ENCODE measurements at places on chromosomes 2 and 18.

- no peak for DNase-seq
Observed at GRCh38 chr2:128368437-128369107, 49.9 kb upstream of the HS6ST1 start.

DNA sequence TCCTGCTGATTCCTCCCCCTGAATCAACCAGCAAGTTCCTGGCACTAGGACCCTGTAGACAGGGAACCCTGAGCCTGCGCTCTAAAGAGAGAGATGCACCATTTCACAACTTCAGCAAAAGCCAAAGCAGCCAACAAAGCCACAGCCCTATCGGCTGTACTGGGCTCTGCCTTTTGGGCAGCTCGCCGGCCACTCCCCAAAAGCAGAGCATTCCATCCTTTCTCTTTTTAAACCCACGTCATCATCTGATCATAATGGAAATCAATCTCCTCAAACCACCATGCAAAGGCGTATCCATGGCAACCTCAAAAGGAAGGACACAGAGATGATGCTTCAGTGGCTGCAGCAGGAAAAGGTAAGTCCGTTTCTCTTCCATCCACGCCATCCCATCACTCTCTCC is 5.3 kb upstream of the DCTN1 start:
- DNase-seq: no peak

GRCh38 chr2:83323038-83323437 is 1136.0 kb downstream of the SUCLG1 start:
- no peak for DNase-seq

GRCh38 chr2:207317378-207317984 is 151.7 kb upstream of the KLF7 start:
- DNase-seq: no peak

- DNase-seq: no peak
Observed at GRCh38 chr2:137865954-137866540, 98.2 kb upstream of the HNMT start.

GRCh38 chr2:3639015-3639630 is 18.9 kb upstream of the ALLC start:
- no peak for DNase-seq

DNA sequence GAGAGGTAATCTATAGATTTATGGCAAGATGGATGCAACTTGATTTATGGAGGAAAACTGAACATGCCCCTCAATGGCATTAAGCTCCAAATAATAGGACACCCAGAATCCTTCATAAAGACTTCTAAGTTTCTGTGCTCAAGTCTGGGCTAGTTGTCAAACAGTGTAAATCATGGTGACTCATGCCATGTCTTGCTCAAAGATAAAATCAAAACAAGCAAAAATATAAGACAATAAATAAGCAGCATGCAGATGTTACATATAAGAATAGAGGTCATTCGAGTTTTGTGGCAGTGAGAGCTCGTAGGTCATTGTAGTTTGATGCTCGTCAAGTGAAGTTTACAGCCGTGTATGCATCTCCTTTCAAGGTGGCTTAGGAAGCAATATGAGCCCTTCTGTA is 403.2 kb downstream of the THSD7B start:
- DNase-seq: no peak

DNA sequence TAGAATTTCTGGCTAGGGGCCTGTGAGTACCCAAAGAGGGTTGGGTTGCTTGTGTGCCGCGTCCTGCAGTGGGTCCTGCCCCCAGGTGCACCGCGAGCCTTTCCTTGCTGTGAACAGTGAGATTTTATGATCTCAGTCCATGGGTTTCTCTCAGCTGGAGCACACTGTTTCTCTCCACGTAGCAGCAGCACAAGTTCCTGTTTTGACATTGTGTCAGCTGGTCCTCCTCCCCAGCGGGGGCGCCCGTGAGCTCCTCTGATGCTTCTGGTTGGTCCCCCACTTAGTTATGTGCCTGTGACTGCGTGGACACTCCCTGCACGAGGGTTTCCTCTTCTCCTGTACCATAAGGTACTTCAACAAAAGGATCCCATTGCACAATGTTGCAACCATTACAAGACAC is 29.8 kb downstream of the TSHZ1 start:
- DNase-seq: no peak

DNA sequence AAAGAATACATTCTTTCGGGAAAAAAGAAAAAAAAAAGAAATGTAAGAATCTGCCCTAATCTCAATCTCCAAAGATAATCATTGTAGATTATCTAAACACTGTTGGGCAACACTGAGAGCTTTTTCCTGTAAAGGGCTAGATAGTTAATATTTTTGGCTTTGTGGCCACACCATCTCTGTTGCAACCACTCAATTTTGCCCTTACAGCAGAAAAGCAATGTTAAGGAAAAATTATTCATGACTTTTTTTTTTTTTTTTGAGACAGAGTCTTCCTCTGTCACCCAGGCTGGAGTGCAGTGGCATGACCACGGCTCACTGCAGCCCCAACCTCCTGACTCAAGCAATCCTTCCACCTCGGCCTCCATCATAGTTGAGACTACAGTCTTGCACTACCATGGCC is 17.3 kb upstream of the FZD5 start:
- DNase-seq: no peak

- DNase-seq: no peak
Observed at GRCh38 chr2:178225006-178225805, 30.9 kb downstream of the OSBPL6 start.

DNA sequence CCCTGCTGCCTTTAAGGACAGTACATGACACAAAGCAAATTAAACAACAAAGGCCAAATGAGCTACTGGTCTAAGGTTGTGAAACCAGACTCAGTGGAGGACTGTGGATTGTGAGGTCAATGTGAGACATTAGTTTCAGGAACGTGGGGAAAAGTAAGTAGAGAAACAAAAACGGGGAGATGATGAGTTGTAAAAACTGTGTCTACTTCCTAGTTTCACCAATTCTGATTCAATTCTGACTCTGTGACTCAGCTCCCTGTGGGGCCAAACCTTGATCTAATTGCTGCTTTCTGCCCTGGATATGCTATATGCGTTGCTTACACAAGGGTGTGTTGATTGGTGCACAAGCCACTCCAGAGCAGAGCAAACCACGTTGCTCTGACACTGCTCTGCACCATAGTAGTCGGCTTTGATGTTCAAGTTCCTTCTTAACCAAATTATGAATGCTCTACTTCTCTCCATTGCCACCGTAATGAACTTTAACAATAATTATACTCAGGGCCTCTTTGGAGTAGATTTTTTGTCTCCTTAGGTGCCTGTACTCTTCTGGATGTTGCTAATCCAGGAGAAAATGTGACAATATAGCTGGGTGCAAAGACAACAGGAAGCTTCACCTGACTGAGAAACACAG is 1640.1 kb upstream of the CELF4 start:
- DNase-seq: no peak

DNA sequence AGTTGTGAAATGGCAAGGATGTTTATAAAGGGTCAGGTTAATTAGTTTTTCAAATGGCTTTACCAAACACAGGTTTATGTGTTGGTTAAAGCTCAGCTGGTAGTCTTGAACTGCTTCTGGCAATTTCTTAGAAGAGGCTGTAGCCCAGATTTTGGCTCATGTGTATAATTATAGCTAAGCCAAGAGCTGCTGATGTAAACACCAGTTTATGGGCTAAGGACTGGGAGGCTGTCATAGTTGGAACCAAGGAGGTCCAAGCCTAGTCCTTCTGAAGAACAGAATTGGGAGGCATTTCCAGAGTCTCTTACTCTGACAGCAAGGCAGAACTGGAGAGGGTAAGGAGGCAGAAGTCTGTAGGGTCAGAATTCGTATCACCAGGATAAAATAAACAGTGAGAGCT is 25.4 kb downstream of the UBE2E3 start:
- DNase-seq: no peak

DNA sequence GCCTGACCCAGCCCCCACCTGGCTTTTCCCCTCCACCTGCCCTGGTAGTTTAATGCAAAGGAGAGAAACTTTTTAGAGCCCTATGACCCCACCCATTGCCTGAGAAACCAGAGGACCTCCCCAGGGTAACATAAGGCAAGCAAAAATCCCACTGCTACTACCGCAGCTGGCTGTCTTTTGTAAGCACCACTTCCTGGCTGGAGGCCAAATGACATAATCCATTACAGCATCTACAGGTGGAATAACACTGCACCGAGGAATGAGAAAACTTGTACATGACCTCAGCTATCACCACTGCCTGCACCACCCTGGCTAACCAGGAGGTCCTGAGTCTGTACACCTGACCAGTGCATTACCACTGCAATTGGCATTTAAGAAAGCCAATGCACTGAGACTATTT is 149.6 kb upstream of the GALNT5 start:
- no peak for DNase-seq

DNA sequence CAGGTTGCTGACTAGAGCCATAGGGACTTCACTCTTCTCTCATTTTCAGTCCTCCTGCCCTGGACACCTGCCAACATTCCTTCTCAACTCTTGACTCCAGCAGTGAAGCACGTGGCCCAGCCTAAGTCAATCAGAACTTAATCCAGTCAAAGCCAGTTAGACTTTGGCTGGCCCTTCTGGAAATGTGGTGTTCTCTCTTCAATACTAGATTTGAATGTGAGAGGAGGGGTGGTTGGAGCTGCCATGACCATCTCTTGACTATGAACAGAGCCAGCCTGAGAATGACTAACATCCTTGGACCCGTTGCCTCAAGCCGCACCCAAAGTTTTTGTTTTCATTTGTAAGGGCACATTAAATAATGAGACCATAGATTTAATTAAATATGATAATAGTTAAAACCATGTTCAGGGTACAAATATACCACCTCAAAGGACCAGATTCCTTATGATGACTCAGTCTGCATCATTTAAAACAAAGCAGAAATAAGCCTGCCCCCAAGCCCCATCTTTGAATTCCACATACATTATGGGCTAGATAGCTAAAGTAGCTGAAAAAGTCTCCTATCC is 49.7 kb upstream of the RASGRP3 start:
- peak; percentile 12 for DNase-seq

DNA sequence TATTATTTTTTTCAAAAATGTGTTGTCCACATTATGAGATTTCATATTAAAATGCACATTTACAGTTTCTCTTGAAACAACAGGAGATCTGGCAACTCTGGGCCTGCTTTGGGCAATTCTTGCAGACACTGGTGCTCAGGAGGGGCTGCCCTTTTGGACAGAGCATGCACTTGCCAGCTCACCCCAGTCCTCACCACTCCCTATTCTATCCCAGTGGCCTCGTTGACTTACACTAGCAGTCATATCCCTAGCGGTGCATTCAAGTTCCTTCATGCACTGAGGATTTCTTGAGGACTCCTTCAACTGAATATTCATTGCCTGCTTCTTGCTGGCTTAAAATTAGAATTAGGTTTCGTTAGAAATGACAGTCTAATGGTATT is 87.9 kb upstream of the FHL2 start:
- peak; percentile 45 for DNase-seq

GRCh38 chr2:99285526-99285925 is 15.5 kb downstream of the LYG1 start:
- DNase-seq: no peak
